AG20443 (cell line): ENCODE measurements at places on chromosomes 7 and 10.

GRCh38 chr7:46636022-46636421, 715.0 kb upstream of the IGFBP3 start:
- no peak for DNase-seq

DNA sequence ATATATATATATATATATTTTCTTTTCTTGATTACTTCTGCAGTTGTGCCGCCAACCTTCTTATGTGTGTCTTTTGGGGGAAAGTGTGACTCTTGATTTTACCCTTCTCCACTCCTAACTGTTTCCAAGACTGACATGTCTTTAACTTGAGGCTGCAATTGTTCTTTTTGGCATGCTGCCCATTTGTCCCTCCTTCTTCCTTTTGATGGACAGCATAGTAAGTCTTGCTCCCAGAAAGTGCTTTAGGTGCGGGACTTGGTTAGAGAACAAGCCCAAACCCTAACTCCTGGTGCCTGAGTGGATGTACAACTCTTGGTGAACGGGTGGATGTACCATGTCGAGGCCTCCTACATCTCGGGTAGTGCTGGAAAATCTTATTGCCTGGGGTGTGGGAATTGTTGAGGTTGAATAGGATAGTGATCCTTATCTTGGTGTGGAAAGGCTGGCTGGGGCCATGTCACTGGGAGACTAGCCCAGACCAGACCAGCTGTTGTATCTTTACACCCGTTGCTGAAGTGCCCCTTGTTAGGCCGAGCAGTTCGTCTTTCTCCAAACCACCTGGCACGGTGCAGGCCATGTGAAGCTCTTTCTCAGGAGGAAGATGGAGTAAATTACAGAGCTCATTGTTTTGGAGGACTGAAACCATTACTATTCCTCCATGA, 16.3 kb downstream of the TCF7L2 start:
- DNase-seq = no peak

- no peak for DNase-seq
These were observed 17.7 kb upstream of the CXCL12 start for GRCh38 chr10:44402465-44403195.

DNA sequence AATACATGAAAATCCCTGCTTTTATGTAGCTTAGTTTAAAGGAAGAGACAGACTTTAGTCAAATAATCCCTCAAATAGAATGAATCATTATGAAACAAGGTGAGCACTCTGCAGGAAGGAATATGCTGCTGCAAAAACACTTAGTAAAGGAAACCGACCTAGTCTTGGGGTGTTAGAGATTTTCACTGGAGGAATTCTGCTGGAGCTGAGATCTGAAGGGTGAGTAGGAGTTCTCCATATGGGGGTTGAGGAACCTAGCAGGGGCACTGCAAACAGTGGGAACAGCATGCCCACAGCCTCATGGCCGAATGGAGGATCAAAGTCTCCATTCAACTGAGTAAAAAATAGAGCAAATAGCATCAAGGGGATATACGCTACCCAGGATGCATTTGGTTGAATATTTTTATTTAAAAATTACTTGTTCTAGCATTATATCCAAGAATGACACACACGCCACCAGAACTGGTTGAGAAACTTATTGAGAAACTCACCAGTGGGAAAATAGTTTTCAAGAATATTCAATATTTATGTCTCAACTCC, 3.5 kb downstream of the ITIH2 start:
- DNase-seq = no peak

- no peak for DNase-seq
These were observed 25.7 kb downstream of the CREB3L2 start for GRCh38 chr7:137976232-137976631.
